ENCODE measurements at places on chromosomes 5 and 9.

DNA sequence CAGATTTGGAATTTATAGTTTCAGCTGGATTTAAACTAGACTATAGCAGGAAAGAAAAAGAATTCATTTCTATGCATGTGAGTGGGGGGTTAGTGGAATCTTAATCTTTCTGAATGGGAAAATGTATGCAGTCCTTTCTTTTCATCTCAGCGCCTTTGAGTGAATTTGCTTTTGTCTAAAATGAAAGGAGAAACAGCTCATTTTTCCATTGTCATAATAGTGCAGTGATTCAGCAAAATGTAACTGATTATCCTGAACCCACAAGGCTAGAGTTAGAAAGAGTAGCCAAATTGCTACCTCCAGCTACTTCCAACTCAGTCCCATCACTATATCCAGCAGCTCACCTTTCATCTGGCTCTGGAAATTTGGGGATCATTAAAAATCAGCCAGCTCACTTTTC, 134.4 kb downstream of the ADAMTSL1 start:
- H3K4me1 ChIP-seq = no peaks in the 10 kb centered on the region
- H3K4me3 ChIP-seq = no peak overlapping the region
- H3K27ac ChIP-seq = no peak overlapping the region
- DNase-seq = no peak
- H3K27me3 ChIP-seq = no peaks in the 10 kb centered on the region
- H3K36me3 ChIP-seq = no peaks in the 10 kb centered on the region

- no peaks in the 10 kb centered on the region for H3K36me3 ChIP-seq
- H3K27me3 ChIP-seq = no peaks in the 10 kb centered on the region
- H3K4me1 ChIP-seq = no peaks in the 10 kb centered on the region
- DNase-seq = no peak
- H3K4me3 ChIP-seq = no peak overlapping the region
Measured at GRCh38 chr5:78557601-78558000, 91.0 kb downstream of the LHFPL2 start.

GRCh38 chr5:52748590-52748989, 39.1 kb upstream of the ITGA1 start:
- H3K36me3 ChIP-seq = no peaks in the 10 kb centered on the region
- peaks cover 26% of the 10 kb centered on the region for H3K4me1 ChIP-seq
- no peak overlapping the region for H3K4me3 ChIP-seq
- H3K27me3 ChIP-seq = no peaks in the 10 kb centered on the region

GRCh38 chr9:13899924-13900323, 414.0 kb downstream of the NFIB start:
- H3K27ac ChIP-seq = peak overlapping the region; percentile 49
- H3K4me1 ChIP-seq = peaks cover 29% of the 10 kb centered on the region
- no peak overlapping the region for H3K4me3 ChIP-seq
- no peak for DNase-seq

GRCh38 chr9:105144076-105144475, 100.4 kb upstream of the SLC44A1 start:
- no peaks in the 10 kb centered on the region for H3K27me3 ChIP-seq
- no peaks in the 10 kb centered on the region for H3K4me1 ChIP-seq
- no peak overlapping the region for H3K27ac ChIP-seq
- no peak overlapping the region for H3K4me3 ChIP-seq
- no peak for DNase-seq
- H3K36me3 ChIP-seq = no peaks in the 10 kb centered on the region

- no peaks in the 10 kb centered on the region for H3K36me3 ChIP-seq
- no peak for DNase-seq
- H3K4me1 ChIP-seq = peaks cover 7% of the 10 kb centered on the region
- no peak overlapping the region for H3K4me3 ChIP-seq
- no peaks in the 10 kb centered on the region for H3K27me3 ChIP-seq
Measured at GRCh38 chr5:129963359-129963758, 59.1 kb downstream of the CHSY3 start.

DNA sequence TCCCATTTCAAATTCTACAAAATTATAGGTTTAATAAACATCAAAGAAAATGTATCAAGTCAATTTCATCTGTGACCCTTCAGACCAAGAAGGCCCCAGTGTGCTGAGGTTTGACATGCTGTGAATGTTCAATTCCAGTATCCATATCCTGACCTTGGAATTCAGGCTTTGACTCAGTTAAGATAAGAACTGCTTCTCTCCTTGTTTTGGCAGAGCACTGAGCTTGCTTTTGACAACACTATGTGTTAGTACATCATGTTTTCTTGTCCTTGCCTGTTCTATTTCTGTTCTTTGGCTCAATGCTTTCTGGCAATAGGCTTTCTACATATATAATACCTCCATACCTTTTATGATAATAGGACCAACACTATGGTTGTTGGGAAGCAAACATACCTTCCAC, 105.6 kb downstream of the PLCXD3 start:
- no peaks in the 10 kb centered on the region for H3K27me3 ChIP-seq
- H3K36me3 ChIP-seq = no peaks in the 10 kb centered on the region
- no peak for DNase-seq
- H3K4me1 ChIP-seq = no peaks in the 10 kb centered on the region
- no peak overlapping the region for H3K27ac ChIP-seq

DNA sequence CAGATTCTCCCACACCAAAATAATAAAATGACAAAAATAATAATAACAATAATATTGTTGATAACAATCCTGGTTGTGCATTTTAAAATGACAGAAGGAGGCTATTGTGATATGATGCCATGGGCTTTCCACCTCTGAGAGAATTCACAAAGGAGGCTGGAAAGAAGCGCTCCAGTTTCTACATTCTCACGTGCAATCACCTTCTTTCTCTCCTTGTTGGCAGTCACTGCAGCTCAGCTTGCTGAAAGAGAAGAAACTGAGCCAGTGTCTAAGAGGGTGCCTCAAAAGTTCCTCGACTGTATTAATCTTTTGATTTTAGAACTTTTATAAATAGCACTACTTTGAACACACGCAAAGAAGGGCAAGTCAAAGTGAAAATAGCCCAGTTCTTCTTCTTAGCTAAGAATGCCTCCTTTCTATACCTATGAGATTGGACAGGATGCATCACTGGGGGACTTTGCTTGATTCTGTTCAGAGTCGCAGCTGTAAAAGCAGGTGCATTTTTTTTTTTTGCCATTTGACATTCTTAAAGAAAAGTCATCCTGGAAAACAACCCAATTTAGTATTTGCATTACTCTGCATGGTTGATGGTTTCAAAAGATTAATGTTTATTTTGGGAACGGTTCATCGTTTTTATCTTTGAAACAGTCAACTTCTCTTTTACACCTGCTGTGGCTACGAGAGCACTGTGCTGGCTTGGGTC, 12.4 kb upstream of the SUB1 start:
- H3K4me3 ChIP-seq = no peak overlapping the region
- no peak for DNase-seq
- H3K4me1 ChIP-seq = no peaks in the 10 kb centered on the region
- H3K36me3 ChIP-seq = no peaks in the 10 kb centered on the region
- no peak overlapping the region for H3K27ac ChIP-seq
- H3K27me3 ChIP-seq = no peaks in the 10 kb centered on the region

DNA sequence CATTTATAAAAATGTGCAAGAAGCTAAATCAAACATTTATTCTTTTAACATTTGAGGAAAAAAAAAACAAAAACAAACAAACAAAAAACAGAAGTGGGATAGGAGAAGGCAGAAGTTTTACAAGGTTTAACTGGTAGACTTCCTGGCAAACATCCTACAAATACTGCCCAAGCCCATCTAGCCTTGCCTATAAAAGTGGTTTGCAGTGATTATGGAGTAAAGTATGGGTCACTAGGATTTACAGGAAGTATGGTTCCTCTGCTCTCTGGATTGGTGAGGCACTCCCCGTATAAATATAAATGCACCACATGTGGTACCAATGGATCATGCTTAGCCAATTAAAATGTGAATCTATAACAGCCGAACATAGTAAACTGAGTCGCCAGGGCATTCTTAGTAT, 291.9 kb downstream of the EDIL3 start:
- no peak overlapping the region for H3K27ac ChIP-seq
- no peak for DNase-seq
- no peaks in the 10 kb centered on the region for H3K4me1 ChIP-seq
- H3K4me3 ChIP-seq = no peak overlapping the region
- H3K36me3 ChIP-seq = no peaks in the 10 kb centered on the region

DNA sequence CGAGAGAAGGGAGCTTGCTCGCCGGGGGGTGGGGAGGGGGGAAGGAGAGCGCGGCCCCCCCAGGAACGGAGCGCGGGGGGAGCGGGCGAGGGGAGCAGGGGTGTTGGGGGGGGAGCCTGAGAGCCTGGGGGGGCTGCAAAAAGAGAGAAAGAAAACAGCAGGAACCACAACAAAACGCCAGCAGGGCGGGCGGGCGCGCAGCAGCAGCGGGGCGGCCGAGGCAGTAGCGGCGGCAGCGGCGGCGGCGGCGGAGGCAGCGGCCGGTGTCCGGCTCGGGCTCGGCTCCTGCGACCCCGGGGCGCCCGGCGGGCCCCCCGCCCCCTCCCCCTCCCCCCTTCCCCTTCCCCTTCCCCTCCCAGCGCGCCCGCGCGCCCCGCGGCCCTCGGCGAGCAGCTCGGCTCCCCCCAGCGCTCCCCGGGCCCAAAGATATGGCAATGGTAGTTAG, 1.6 kb downstream of the NR2F1 start:
- H3K27ac ChIP-seq = no peak overlapping the region
- H3K4me1 ChIP-seq = peaks cover 17% of the 10 kb centered on the region
- no peak for DNase-seq
- no peaks in the 10 kb centered on the region for H3K27me3 ChIP-seq
- H3K4me3 ChIP-seq = peak overlapping the region; percentile 58

GRCh38 chr9:95129476-95130291, 187.8 kb downstream of the FANCC start:
- peaks cover 36% of the 10 kb centered on the region for H3K4me1 ChIP-seq
- no peaks in the 10 kb centered on the region for H3K27me3 ChIP-seq
- no peak overlapping the region for H3K27ac ChIP-seq
- no peak for DNase-seq

DNA sequence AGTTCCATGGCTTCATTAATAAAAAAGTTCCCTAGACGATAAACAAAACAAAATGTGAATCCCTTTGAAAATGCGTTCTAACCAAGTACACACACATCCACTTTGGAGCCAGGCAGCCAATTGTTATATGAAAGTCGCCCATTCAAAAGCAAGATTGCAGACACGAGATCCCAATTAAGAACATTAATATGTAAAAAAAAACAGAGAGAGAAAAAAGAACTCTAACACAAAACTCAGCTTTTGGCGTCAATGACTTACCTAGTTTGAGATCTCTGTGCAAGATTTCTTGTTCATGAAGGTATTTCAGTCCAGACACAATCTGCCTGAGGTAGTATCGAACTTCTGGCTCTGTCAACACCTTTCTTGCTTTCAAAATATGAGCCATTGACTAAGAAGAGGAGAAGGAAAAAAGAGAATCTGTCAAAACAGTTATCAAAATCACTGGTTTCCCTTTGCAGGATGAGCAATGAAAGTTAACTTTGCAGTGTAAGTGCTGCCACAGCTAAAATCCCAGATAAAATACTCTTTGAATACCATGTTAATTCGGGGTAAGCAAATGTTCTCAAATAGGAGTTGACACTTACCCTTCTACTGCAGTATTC, 1.6 kb downstream of the PLK2 start:
- no peak for DNase-seq
- no peaks in the 10 kb centered on the region for H3K27me3 ChIP-seq
- H3K4me1 ChIP-seq = peaks cover 17% of the 10 kb centered on the region
- H3K36me3 ChIP-seq = peaks cover 28% of the 10 kb centered on the region
- peak overlapping the region; percentile 57 for H3K4me3 ChIP-seq
- H3K27ac ChIP-seq = no peak overlapping the region

GRCh38 chr5:35903631-35904203, 34.7 kb downstream of the CAPSL start:
- no peaks in the 10 kb centered on the region for H3K4me1 ChIP-seq
- no peaks in the 10 kb centered on the region for H3K27me3 ChIP-seq
- H3K27ac ChIP-seq = no peak overlapping the region
- no peak for DNase-seq
- H3K4me3 ChIP-seq = no peak overlapping the region
